ENCODE measurements at places on chromosomes 5 and 9. TPM values are rescaled to one million over a fixed set of nuclear protein-coding genes. Genes with fewer than 3 reads are reported as not detected.

RNF183 gene
- total RNA-seq = not detected

ZNF618 gene
- 6.7 TPM for total RNA-seq

SPATA31E1 gene
- total RNA-seq = not detected

CACFD1 gene
- 10.7 TPM for total RNA-seq

ZNF79 gene
- total RNA-seq = 9.5 TPM
